ENCODE measurements at places on chromosomes 5 and 9.

DNA sequence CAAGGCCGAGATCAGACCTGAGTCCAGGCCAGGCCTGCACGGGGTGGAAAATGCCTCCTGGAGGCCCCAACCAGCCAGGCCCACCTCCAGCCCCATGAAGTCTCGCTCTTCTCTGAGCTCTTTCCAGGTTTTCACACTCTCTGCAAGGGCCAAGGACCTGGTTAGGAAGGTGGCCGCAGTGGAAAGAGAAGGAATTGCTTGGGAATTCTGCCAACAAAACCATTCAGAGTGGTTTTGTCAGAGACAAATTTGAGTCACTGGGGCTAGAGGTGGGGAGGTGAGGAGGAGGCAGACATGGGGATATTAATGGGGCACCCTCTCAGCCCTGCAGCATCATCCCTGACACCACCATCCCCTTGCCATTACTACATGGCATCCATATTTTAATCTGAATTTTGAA lies 261.0 kb downstream of the ROR2 start:
- no peaks in the 10 kb centered on the region for H3K36me3 ChIP-seq
- H3K4me1 ChIP-seq = peaks cover 1% of the 10 kb centered on the region
- no peak overlapping the region for H3K4me3 ChIP-seq
- no peak overlapping the region for H3K27ac ChIP-seq
- no peak for DNase-seq

- no peak overlapping the region for H3K4me3 ChIP-seq
- no peaks in the 10 kb centered on the region for H3K36me3 ChIP-seq
- H3K27me3 ChIP-seq = no peaks in the 10 kb centered on the region
- H3K27ac ChIP-seq = no peak overlapping the region
- no peaks in the 10 kb centered on the region for H3K4me1 ChIP-seq
Observed at GRCh38 chr5:172412724-172413286, 41.5 kb downstream of the SH3PXD2B start.

- H3K4me1 ChIP-seq = no peaks in the 10 kb centered on the region
- DNase-seq = no peak
- no peak overlapping the region for H3K4me3 ChIP-seq
Observed at GRCh38 chr5:78730300-78731094, 81.9 kb upstream of the LHFPL2 start.

- no peaks in the 10 kb centered on the region for H3K27me3 ChIP-seq
- 0 out of 2 replicates have a peak, but pooled peaks cover 1% of the 10 kb centered on the region for H3K4me1 ChIP-seq
- H3K4me3 ChIP-seq = no peak overlapping the region
- DNase-seq = no peak
Observed at GRCh38 chr5:173794901-173795416, 93.2 kb upstream of the CPEB4 start.

- H3K36me3 ChIP-seq = no peaks in the 10 kb centered on the region
- no peak overlapping the region for H3K27ac ChIP-seq
- H3K27me3 ChIP-seq = peaks cover 2% of the 10 kb centered on the region
- H3K4me3 ChIP-seq = peak overlapping the region; percentile 31
- no peaks in the 10 kb centered on the region for H3K4me1 ChIP-seq
Observed at GRCh38 chr9:113564498-113565237, 101.1 kb downstream of the RGS3 start.
